ENCODE measurements at places on chromosomes 3 and 15.

GRCh38 chr3:133258358-133258757, 141.5 kb upstream of the BFSP2 start:
- DNase-seq = peak; percentile 90

DNA sequence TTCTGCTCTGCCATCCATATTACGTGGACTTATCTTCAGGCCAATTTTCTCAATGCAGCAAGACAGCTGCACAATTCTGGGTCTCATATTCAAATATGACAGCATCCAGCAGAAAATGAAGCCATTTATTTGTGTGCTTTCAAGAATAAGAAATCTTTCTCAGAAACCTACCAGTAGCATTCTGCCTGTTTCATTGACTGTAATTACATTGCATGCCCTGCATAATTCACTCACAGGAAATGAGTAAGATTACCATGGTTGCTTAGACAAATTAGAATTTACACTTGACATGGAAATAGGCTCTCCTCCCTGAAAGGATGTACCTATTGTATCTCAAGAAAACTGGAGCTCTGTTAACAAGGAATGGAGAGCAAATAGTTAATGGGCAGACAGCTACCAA, 346.6 kb upstream of the DCBLD2 start:
- no peak for DNase-seq

DNA sequence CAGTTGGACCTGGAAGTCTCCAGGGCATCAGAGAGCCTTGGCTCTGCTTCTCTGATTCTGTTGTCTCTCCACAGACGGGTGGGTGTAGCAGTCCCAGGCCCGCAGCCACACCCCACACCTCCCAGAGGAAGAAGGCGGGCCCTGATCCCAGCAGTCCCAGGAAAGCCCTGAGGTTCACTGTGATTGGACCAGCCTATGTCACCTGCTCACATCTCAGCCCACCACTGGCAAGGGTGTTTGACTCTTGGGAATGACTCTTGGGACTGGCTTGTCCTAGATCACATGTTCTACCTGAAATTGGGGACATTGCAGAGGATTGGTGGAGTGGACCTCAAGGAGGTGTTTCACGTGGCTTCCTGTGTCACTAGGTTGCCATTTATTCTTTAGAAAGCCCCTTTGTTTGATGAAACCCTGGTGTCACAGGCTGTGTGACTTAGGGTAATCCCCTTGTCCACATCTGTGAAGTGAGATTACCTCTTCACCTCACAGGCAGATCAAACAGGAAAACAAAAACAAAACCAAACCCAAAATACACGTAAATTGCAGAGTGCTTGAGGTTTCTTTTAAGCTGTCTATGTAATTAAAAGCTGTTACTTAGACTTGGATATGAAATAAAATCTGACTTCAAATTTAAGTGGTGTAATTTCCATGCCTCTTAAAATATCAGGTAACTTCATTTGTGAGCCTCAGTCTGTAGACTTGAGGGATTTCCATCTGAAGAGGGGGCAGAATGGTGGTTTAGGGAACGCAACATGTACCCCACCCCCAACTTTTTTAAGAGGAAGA, 26.7 kb downstream of the FLNB start:
- no peak for DNase-seq

DNA sequence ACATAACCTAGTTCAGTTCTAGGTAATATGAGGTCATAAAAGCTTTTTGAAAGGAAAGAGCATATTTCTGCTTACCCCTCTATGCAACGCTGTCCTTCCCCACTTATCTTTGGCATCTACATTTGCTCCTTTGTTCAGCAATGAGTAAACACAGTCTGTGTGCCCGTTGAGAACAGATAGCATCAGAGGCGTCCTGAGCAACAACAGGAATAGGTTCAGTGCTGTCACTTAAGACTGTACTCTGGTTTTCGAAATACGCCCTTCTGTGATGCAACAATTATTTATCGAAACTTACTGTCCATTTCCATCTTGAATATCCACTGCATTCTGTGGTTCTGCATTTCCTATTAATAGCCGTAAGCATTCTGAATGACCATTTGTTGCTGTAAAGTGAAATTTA, 84.4 kb downstream of the BTD start:
- no peak for DNase-seq

GRCh38 chr3:30756218-30756617, 138.2 kb downstream of the GADL1 start:
- DNase-seq = no peak

GRCh38 chr3:113829576-113830354, 8.8 kb upstream of the GRAMD1C start:
- no peak for DNase-seq

GRCh38 chr3:19074257-19074900, 73.9 kb upstream of the KCNH8 start:
- no peak for DNase-seq

GRCh38 chr15:85753261-85753660, 41.5 kb downstream of the KLHL25 start:
- no peak for DNase-seq

- DNase-seq = peak; percentile 97
Measured at GRCh38 chr3:52056968-52057811, 819 bp upstream of the DUSP7 start.

DNA sequence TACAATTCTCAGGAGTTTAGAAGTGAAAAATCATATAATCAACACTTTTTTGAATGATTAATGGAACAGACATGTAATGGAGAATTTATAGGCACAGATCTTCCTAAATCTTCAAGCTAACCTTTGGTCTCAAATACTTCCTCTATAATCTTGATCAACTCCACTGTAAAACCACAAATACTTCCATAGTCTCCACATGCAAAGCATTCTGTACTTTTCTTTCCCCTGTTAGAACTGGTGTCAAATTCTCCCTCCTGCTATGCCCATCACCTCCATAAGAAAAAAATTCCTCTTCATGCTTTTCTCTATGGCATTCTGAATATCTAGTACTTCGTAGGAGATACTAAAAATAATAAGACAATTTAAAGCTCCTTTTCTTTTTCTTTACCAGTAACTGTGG, 214.3 kb downstream of the ADAMTS9 start:
- no peak for DNase-seq

- DNase-seq = no peak
Measured at GRCh38 chr3:152581951-152582350, 253.0 kb upstream of the P2RY1 start.

GRCh38 chr15:65286069-65286703, 497 bp downstream of the PARP16 start:
- no peak for DNase-seq

GRCh38 chr3:16255726-16256125, 9.0 kb downstream of the DPH3 start:
- no peak for DNase-seq

DNA sequence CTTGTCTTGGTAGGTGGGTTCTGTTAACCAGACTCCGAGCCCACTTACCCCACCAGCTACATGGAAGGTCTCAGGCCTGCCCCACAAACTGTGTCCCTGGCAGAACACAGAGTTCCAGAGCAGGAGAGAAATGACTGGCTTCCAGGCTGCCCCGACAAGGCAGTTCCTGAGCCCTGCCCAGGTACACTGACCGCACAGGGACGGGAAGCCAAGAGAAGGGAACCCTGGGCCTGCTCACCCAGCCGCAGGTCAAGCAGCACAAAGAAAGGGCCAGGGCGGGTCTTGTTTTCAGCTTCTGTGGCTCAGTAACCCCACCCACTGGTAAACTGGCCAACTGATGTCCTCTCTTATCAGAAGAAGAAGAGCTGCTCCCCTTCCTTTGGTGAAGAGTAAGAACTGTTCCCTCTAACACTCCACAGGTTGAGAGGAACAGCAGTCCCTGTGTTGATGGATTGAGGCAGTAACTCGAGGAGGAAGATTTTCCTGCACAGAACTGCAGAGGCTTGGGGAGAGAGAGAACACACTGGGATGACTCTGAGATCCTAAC, 68.4 kb downstream of the CRTC3 start:
- no peak for DNase-seq

- no peak for DNase-seq
Measured at GRCh38 chr3:59150039-59150438, 100.2 kb upstream of the CFAP20DC start.

All from kidney glomerular epithelial cell (primary cell).